Cortex of kidney (tissue), 1 donor: ENCODE measurements at places on chromosomes 16 and 17.

- DNase-seq: no peak
These were observed 9.0 kb downstream of the GALK1 start for GRCh38 chr17:75755990-75756389.

DNA sequence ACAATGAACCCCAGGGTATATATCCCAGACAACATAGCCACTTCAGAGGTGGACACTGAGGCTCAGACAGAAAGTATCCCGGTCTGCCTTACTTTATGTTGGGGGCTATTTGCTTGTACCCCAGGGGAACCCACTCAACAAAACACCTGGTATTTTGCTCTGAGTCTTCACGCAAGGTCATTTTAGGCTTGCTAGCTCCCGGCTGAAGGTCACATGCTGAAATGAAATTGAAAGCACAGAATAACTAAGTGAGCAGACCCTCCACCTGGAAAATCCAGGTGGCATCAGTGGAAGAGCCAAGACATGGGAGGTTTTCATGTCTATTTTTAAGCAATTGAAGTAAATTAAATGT is 4.1 kb upstream of the KDM8 start:
- no peak for DNase-seq

DNA sequence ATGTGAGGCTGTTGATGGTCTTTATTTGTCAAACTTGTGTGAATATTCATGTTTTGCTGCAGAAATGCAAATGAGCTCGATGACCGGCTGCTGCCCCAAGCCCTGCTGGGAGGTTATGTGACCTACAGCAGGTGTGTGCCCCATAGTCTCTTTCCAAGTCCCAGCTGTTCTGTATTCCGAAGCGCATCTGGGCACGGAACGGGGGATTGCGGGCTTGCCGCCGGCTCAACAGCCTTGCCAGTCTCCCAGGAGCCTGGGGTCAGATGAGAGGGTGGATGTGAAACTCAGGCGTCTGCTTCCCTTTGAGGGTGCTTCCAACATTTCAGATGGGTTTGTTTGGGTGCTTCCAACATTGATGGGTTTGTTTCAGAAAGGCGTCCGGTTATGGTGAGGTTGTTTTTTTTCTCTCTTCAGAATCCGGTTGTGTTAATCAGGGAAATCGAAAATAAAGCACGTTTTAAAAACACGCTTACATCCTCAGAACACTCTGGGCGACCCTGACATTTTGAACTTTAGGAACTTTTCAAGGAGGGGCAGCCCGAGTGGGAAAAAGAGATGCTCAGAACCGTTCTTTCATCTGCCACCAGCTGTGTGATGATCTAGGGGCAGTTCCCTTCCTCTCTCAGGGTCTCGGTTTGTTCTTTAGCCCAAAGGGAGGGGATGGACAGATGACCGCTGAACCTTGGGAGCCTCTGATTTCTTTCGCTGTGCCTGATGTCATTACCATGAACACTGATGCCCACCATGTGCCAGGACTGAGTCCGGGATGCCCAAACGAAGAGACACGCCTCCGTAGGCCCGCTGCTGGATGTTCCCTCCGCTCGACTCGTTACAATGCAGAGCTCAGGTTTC is 47.8 kb upstream of the AMZ2 start:
- DNase-seq: no peak

DNA sequence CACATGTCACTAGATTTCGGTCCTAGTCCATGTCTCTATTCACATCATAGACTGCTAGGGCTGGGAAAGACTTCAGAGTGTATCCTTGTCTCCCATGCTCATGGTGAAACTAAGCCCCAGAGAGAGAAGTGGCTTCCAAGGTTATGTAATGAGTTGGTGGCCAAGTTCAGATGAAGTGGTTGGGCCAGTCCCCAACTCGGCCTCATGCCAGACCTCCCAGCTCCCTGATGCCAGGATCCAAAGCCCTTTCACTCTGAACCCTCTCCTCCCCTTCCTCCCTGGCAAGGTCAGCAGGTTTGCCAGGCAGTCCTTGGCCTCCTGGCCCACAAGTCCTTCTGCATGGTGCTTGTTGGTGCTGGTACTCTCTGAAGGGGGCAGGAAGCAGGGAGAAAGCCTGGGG is 189.7 kb downstream of the AXIN2 start:
- DNase-seq: no peak

DNA sequence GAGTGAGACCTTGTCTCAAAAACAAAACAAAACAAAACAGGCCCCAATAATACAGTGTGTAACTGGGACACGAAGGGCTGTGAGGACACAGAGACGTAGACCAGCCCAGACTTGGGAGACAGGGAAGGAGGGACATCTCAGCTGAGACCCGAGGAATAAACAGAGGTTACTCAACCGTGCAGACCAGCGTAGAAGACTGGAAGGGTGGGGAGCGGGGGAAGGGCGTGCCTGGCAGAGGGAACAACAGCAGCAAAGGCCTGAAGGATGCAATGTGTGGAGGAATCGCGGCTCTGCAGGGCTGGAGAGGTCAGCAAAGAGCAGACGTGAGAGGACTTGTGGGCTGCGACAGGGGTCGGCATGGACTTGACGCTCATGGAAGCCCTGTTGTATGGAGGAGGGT is 11.6 kb upstream of the CES4A start:
- no peak for DNase-seq

DNA sequence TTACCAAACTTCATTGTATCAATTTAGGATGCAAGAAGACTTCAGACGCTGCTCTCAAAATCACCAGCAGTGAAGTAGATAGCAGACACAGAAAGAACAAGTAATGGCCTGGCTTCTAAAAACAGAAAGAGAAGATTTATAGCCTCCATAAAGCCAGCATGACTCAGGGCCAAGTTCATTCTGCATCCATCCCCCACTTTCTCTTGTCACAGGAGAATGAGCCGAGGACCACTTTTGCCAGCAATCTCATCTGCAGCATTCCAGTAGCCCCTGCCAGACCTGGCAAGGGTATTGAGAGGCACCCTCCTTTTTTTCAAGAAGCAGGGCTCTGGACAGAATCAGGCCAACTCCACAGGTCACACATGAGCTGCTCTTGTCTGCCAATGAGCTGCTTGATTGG is 355.4 kb upstream of the SOX9 start:
- DNase-seq: no peak

- no peak for DNase-seq
These were observed 177.0 kb upstream of the IRX6 start for GRCh38 chr16:55146966-55147365.

DNA sequence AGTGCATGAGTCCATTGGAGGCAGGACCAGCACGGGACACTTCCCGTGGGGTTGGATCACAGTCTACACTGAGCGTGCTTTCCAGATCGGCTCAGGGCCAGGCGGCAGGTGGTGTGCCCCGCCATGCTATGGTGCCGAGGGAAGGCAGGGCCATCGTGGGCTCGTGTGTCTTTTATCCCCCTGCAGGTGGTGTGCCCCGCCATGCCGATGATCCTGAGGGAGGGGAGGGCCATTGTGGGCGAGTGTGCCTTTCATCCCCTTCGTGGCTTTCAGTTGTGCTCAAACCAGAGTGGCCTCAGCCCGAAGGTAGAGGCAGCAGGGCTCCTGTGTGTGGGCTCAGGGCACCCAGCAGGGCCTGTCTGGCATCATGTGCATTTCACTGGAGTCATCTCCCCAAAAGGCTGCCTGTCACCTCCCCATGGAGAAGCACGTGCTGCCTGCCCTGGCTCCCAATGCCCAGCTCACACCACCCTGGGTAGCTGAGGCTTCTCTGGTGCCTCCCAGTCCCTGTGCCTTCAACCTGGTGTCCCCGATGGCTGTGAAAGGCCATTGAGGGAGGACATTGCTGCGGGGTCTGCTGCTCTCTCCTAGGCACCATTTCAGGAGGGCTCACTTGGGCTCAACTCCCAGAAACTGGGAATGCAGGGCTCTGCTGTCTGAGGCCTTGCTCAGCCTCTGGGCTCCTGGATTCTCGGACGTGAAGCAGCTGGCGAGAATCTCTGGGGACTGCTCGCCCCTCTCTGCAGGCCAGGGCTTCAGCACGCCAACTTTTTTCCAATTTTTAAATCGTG is 207.6 kb downstream of the NPIPB11 start:
- no peak for DNase-seq

DNA sequence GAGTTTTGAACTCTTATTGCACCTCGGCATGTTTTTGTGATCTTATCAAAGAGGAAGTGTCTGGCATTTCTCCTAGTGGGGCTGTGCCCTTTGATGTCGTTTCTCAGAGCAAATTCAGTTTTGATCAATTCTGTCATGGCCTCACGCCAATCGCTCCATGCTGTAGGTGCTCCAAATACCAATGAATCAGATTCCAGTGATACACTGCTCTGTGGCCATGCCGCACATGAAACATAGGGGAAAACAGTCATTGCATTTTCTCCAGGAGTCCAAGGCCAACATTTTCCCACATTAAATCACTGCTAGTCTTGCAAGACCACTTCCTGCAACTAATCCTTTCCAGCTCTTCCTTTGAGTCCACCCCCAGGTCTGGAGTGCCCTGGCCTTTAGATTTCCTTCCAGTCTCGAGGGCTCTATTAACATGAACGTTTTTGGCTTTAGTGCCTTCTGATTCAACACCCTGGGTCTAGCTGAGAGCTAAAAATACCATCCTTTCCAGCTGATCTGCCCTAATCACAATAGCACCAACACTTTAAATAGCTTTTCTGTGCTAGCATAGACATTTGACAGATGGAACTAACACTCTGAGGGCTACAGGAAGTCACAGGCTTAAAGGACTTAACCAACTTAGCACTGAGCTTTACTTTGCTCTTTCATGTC is 18.2 kb upstream of the RASL10B start:
- DNase-seq: no peak

- DNase-seq: no peak
These were observed at the start of gene KCNAB3 for GRCh38 chr17:7929158-7930023. KCNAB3 (minus strand) TSS chr17:7929856; CDS start chr17:7929435, 421 bp downstream.

GRCh38 chr17:11485336-11486100 is 112.8 kb upstream of the DNAH9 start:
- no peak for DNase-seq

GRCh38 chr17:38674014-38674748 is 576 bp downstream of the EPOP start:
- DNase-seq: no peak

DNA sequence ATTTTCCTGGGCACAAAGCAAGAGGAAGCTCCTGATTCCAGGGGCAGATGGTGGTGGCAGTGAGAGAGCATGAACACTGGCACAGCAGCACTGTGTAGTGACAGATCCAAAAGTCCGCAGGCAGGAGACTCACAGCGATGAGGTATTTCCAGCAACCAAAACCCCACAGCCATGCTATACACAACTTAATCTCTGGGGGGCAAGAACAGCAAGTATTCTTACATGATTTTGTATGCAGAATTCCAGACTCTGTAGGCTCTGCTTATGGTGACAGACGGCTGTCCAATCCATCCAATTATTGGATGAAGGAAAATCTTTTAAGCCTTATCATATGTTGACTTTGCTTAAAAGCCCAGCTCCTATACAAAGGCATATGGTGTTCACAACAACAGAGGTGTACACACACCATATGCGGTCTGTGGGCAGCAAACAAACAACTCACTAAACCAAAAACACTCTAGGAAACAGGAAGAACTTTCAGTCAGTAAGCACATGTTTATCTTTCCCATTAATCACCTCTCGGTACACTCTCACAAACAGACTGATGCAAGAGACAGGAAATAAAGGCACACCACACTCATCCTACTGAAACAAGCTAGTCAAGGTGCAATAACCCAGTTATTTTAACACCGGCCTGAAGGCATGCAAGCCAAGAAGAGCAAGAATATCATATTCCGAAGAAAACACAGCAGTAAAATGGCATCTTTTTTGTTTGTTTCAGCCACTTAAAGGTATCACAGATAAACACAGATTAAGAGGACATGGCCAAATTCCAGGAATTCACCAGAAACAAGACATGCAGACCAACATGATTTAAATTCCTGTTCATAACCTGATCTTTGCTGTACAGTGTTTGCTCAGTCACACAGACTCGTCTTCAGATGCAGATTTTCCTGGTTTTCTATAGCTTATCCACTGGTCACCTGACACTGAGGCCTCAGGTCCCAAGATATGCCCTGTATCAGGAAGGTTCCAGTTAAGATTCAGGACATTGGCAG is 47.8 kb downstream of the ERN1 start:
- DNase-seq: no peak

- DNase-seq: no peak
These were observed 20.4 kb downstream of the NFATC3 start for GRCh38 chr16:68105611-68106010.

- DNase-seq: no peak
These were observed 130.1 kb upstream of the COX10 start for GRCh38 chr17:13939222-13939621.

DNA sequence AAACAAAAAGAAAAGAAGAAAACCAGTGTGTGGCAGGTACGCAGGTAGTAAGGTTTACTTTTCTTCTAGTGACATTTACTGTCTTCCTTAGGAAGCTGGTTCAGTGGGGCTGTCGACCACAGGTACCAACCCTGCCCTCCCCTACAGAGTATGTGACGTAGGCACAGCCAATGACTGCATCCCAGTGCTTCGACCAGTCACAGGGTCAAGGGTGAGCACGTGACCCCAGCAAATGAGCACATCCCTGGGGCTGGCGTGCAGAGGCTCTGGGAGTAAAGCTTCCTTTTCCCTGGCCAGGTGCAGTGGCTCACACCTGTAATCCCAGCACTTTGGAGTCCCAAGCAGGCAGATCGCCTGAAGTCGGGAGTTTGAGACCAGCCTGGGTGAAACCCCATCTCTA is 38.9 kb upstream of the PLCG2 start:
- DNase-seq: no peak

DNA sequence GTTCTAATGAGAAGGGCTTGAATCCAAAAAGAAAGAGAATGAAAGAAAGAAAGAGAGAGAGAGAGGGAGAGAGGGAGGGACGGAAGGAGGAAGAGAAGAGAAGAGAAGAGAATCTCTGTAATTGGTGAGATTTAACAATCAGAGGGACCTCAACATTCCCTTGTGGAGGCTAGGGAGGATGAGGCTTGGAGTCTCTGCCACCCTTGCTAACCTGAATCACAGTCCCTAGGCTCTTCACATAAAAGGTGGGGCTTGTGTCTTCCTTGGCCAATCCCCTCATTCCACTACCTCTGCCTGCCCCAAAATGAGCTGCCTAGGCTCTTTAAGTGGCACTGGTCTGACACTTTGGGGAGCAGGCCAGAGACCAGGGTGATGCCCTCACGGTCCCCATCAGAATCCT is 30.1 kb downstream of the PIPOX start:
- DNase-seq: no peak

GRCh38 chr16:31064882-31065461 is 9.1 kb downstream of the ZNF668 start:
- DNase-seq: no peak

- DNase-seq: no peak
These were observed 31.6 kb upstream of the BCAS3 start for GRCh38 chr17:60645918-60646523.

GRCh38 chr17:65745241-65745640 is 183.8 kb upstream of the AXIN2 start:
- DNase-seq: no peak
